Endothelial cell of umbilical vein (primary cell): ENCODE measurements at places on chromosomes 16 and 17. TPM values are rescaled to one million over a fixed set of nuclear protein-coding genes. Genes with fewer than 3 reads are reported as not detected.

GRCh38 chr17:42288803-42289610, 709 bp downstream of the STAT5A start:
- DNase-seq = no peak
- no peaks in the 10 kb centered on the region for H3K36me3 ChIP-seq
- no peaks in the 10 kb centered on the region for H3K27me3 ChIP-seq
- no peak overlapping the region for H3K27ac ChIP-seq

DNA sequence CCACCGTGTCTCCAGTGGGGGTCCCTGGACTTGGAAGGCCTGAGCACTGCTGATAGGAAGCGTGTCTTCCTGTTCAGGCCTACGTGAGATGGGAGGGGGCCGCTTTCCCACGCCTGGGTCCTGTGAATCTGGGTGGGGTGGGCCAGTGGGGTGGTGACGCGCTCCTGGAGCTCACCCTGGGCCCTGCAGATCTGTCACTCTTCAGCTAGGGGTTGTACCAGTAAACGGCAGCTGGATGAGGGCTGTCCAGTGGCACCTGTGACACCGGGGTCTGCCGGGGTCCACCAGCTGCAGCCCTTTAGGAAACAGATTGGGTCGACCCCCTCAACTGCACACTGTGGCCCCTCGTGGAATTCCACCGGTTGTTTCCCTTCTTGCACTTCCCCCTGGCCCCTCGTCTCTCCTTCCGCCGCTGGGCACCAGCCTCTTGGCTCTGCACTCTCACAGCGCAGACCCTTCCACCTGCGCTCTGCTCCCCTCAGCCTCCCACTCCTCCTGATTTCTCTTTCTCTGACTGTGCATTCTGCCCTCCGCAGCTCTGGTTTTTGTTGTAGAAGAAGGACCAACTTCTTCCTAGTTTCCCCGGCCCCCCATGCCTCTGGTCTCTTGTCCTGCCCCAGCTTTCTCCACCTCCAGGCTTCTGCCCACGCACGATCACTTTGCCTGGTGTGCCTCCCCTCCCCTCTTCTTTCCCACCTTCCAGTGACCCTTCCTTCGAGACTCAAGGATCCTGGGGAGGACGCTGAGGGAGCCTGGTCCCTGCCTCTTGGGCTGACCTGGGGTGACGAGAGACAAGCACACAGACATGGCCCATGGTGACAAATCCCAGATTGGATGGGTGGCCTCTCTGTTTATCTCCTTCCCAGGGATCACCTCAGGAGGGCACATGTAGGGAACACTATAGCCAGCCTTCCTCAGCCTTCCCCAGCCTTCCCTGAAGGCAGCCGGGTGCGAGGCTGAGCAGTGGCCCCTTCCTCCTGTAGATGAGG, 4.8 kb downstream of the MRC2 start:
- H3K4me3 ChIP-seq = no peak overlapping the region
- H3K4me1 ChIP-seq = no peaks in the 10 kb centered on the region
- H3K36me3 ChIP-seq = no peaks in the 10 kb centered on the region
- H3K27ac ChIP-seq = no peak overlapping the region
- no peaks in the 10 kb centered on the region for H3K27me3 ChIP-seq

Gene ERAL1
- 50.3 and 58.0 TPM in 2 replicates for total RNA-seq

GRCh38 chr17:55304171-55304859, 39.6 kb downstream of the HLF start:
- H3K36me3 ChIP-seq = no peaks in the 10 kb centered on the region
- DNase-seq = no peak
- H3K4me3 ChIP-seq = no peak overlapping the region
- no peaks in the 10 kb centered on the region for H3K4me1 ChIP-seq
- peaks cover 3% of the 10 kb centered on the region for H3K27me3 ChIP-seq
- H3K27ac ChIP-seq = no peak overlapping the region

Gene ATP2A1
- 2.3 and 2.5 TPM in 2 replicates for total RNA-seq

- no peak for DNase-seq
- no peak overlapping the region for H3K27ac ChIP-seq
- no peaks in the 10 kb centered on the region for H3K36me3 ChIP-seq
- peaks cover 2% of the 10 kb centered on the region for H3K4me1 ChIP-seq
- H3K27me3 ChIP-seq = no peaks in the 10 kb centered on the region
Measured at GRCh38 chr16:46889942-46890300, 5.8 kb downstream of the GPT2 start.

GRCh38 chr17:65852911-65853310, 291.5 kb upstream of the AXIN2 start:
- H3K36me3 ChIP-seq = no peaks in the 10 kb centered on the region
- H3K4me1 ChIP-seq = peaks cover 2% of the 10 kb centered on the region
- no peak overlapping the region for H3K27ac ChIP-seq
- no peaks in the 10 kb centered on the region for H3K27me3 ChIP-seq
- H3K4me3 ChIP-seq = no peak overlapping the region

DNA sequence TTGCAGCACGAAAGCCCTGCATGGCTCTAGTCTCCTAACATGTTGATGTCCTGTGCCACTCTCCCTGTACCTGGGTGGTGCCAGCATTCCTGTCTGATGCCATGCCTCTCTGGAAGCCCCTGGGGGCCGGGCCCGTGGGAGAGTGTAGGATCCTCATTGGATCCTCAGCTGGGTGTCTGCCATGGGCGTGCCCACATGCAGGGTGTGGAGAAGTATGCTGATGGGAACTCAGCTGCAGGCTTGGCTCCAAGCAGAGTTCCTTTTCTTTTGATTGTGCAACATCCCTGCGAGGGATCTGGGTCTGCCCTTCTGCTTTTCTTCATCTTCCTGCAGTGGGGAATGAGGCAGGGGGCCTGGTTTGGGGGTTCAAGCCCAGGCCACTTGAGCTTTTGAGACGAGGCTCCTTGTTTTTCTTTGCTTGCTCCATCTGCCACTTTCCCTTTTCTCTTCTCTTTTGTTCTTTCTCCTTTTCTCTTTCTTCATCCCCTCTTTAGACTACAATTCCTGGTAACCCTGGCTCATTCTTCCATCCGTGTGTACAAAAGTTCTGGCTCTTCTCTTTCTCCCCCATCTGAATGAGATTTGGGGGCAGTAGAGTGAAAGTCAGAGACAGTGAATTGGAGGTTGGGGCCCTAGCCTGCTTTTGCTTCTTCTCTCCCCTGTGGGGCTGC, 32.9 kb downstream of the KSR1 start:
- H3K27ac ChIP-seq = no peak overlapping the region
- no peaks in the 10 kb centered on the region for H3K27me3 ChIP-seq
- DNase-seq = no peak
- peaks cover 6% of the 10 kb centered on the region for H3K4me1 ChIP-seq

- H3K36me3 ChIP-seq = no peaks in the 10 kb centered on the region
- DNase-seq = no peak
- no peak overlapping the region for H3K4me3 ChIP-seq
- H3K27ac ChIP-seq = no peak overlapping the region
Measured at GRCh38 chr17:37493249-37494027, 3.7 kb downstream of the DUSP14 start.

DNA sequence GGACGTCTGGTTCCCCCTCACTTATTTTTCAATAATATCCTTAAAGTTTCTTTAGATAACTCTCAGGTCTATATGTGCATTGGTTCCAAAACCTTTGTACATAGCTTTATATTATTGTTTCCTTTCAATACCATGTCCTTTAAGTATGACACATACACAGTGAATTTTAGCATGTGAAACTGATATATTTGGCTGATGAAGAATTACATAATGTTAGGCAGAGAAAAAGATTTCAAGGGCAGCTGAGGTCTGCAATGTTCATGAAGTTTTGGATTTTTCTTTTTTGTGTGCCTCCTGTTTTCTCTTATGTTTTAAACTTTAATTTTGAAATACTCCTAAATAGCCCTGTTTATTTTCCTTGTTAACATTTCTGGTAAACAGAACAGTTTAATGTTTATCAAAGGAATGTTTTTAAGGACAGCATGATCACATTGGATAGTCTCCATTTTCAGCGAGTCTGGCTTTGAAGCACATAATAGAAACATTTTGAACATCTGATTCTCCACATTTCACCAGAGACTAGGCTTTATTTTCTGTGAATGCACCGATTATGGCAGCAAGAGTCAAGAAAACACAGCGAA, 32.9 kb upstream of the FBXO47 start:
- no peak overlapping the region for H3K27ac ChIP-seq
- H3K4me3 ChIP-seq = no peak overlapping the region
- no peaks in the 10 kb centered on the region for H3K27me3 ChIP-seq
- peaks cover 11% of the 10 kb centered on the region for H3K4me1 ChIP-seq
- no peak for DNase-seq
- no peaks in the 10 kb centered on the region for H3K36me3 ChIP-seq

- no peak overlapping the region for H3K27ac ChIP-seq
- no peaks in the 10 kb centered on the region for H3K36me3 ChIP-seq
- peak; percentile 73 for DNase-seq
Measured at GRCh38 chr17:67582673-67583081, 135.1 kb upstream of the NOL11 start.

GRCh38 chr17:31858642-31859486, at the start of gene COPRS:
COPRS (minus strand) TSS chr17:31859244; CDS start chr17:31859199, 45 bp downstream.
- H3K36me3 ChIP-seq = peaks cover 3% of the 10 kb centered on the region
- H3K4me1 ChIP-seq = peaks cover 12% of the 10 kb centered on the region
- peak within 1 kb of the TSS; percentile 4 for H3K27ac ChIP-seq
- peak within 1 kb of the TSS; percentile 82 for H3K4me3 ChIP-seq

GRCh38 chr17:81090361-81091136, 55.6 kb downstream of the BAIAP2 start:
- H3K27ac ChIP-seq = no peak overlapping the region
- H3K36me3 ChIP-seq = no peaks in the 10 kb centered on the region
- no peak overlapping the region for H3K4me3 ChIP-seq
- DNase-seq = no peak
- H3K27me3 ChIP-seq = no peaks in the 10 kb centered on the region
- H3K4me1 ChIP-seq = peaks cover 6% of the 10 kb centered on the region

DNA sequence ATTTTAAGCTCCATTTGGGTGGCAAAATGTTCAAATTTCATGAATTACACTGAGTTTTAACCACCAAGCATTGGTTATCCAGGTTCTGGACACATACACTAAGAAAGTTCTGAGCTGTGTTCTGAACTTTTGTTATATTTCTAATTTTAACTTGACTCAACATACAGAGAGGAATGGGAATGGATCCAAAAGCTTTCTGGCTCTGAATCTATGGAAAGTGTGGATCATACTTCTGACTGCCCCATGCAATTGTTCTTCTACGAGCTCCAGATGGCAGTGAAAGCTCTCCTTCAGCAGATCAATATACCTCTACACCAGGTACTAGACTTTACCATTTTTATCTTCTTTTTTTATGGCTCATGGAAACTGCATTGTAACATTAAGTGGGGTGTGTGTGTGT, 113.0 kb upstream of the NOG start:
- no peaks in the 10 kb centered on the region for H3K36me3 ChIP-seq
- no peaks in the 10 kb centered on the region for H3K4me1 ChIP-seq
- H3K27ac ChIP-seq = no peak overlapping the region
- H3K4me3 ChIP-seq = no peak overlapping the region
- peak; percentile 16 for DNase-seq

- H3K4me3 ChIP-seq = no peak overlapping the region
- H3K36me3 ChIP-seq = peaks cover 2% of the 10 kb centered on the region
- no peaks in the 10 kb centered on the region for H3K27me3 ChIP-seq
- H3K27ac ChIP-seq = no peak overlapping the region
- DNase-seq = no peak
Measured at GRCh38 chr17:57113011-57113410, 28.0 kb downstream of the AKAP1 start.

DNA sequence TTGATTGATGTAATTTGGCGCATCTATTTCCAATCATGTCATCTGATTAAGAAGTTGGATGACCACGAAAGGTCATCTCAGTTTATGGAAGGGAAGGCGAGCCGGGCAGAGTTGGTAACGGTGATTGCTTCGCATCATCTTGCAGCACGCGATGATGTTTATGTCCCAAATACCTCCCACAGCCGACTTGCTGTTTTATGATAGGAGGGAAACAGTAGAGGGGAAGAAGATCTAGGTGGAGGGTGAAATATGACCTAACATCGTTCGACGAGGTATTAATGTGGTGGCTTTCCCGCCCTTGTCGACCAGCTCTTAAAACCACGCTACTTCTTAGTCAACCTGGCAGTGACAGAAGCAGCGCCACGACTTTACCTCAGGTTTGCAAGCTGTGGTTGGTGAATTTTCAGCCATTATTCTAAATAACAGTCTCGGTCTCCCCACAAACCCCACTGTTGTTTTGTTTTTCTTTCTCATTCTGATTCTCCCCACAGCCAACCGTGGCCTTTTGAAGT, 805 bp upstream of the TANC2 start:
- H3K27me3 ChIP-seq = no peaks in the 10 kb centered on the region
- H3K36me3 ChIP-seq = no peaks in the 10 kb centered on the region
- no peak for DNase-seq
- H3K4me1 ChIP-seq = peaks cover 19% of the 10 kb centered on the region
- no peak overlapping the region for H3K4me3 ChIP-seq
